ENCODE measurements at places on chromosomes 16 and 17.

- DNase-seq, result no peak
Observed at GRCh38 chr17:64007838-64008282, 9.7 kb downstream of the PRR29 start.

DNA sequence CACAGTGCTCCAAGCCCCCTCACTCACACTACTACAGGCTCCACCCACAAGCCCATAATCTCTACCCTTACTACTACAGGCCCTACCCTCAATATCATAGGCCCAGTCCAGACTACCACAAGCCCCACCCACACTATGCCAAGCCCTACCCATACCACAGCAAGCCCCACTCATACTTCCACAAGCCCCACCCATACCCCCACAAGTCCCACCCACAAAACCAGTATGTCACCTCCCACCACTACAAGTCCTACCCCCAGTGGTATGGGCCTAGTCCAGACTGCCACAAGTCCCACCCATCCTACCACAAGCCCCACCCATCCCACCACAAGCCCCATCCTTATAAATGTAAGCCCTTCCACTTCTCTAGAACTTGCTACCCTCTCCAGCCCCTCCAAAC is 13.8 kb downstream of the RIPOR1 start:
- no peak for DNase-seq

GRCh38 chr17:74610108-74610507 is 13.4 kb downstream of the CD300E start:
- DNase-seq, result no peak

- DNase-seq, result no peak
Observed at GRCh38 chr17:70653850-70654249, 484.5 kb downstream of the KCNJ2 start.

DNA sequence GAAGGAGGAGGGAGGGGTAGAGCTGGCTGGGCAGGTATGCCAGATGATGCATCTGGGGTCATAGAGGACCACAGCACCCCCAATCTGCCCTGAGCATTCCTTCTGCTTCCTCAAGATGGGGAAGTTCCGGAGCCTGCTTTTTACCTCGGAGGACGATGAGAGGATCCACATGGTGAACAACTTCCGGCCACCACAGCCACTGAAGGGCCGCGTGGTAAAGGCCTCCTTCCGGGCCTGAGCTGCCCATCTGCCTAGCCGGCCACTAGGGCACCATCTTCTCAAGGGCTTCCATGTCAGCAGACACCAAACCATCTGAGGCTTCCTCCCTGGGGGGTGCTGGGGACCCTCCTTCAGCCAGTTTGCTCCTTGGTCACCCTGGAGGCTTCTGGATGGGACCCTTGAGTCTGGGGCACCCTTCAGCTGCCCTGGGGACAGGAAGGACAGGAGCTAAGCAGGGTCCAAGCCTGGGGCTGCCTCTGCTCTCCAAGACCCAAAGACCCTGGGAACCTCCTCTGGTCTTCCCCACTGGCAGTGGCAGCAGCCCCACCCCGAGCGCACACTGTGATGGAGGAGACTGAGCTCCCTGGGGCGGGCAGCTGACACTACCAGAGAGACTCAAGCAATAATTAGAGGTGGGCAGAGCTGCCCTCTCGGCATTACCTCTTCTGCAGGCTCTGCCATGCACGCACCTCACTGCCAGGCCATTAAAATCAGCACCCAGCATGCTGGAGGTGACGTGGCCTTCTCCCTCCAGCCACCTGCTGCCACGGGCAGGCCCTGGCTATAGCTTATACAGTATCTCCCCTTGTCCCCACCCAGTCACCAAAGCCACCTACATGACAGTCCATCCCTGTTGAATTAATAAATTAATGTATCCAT is 9.3 kb downstream of the CA7 start:
- DNase-seq, result no peak

DNA sequence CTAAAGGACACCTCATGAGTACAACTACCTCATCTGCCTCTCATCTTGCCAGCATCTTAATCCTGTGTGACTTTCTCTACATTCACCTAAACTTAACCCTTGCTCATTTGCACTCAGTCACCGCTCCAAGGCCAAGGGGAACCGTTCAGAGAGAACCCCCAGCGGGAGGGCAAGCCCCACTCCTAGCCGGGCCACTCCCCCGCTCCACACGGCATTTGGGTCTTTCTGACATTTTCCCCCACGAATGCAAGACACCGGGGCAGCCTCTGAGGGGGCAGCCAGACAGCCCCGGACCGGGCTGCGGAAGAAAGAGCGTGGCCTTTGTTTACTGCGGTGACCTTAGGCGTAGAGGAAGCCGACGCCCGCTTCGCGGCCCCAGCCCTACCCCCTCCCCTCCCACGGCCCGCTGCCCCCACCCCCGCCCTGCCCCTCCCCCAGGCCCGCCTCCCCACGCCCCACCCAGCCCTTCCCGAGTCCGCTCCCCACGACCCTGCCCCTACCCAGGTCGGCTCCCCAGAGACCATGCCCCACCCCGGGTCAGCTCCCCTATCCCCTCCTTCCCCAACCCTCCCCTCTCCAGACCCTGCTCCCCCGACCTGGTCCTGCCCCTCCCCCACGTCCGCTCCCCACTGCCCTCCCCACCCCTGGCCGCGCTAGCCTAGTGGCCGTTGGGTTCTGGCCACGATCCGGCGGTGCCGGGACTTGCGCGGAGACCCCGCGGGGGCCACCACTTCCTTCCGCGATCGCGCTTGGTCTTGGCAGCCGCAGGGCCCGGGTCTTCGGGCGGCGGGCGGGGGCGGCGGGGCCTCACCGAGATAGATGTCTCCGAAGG is 789 bp downstream of the CSNK1D start:
- DNase-seq, result peak; percentile 9

- DNase-seq, result no peak
Observed at GRCh38 chr17:69523244-69523861, 108.9 kb downstream of the MAP2K6 start.

- no peak for DNase-seq
Observed at GRCh38 chr16:73527187-73527586, 479.3 kb upstream of the ZFHX3 start.

DNA sequence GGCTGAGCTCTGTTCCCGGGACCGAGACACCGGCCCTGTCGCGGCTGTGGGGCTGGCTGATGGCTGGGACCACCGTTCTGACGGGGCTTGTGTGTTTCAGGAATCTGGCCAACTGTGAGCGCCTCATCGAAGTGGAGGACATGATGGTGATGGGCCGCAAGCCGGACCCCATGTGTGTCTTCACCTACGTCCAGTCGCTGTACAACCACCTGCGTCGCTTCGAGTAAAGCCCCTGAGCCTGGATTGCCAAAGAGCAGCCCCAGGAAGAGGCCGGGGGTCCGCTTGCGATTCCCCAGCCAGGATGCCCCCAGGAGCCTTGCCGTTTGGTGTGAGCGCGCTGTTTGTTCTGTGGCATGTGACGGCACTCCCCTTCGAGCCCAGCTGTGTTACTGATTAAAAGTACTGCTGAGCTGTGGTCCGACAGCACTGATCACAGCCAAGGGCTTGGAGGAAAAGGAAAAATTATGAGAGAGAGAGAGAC is 23.0 kb downstream of the SMTNL2 start:
- DNase-seq, result no peak

GRCh38 chr16:8108991-8109509 is 481.3 kb downstream of the TMEM114 start:
- DNase-seq, result no peak

DNA sequence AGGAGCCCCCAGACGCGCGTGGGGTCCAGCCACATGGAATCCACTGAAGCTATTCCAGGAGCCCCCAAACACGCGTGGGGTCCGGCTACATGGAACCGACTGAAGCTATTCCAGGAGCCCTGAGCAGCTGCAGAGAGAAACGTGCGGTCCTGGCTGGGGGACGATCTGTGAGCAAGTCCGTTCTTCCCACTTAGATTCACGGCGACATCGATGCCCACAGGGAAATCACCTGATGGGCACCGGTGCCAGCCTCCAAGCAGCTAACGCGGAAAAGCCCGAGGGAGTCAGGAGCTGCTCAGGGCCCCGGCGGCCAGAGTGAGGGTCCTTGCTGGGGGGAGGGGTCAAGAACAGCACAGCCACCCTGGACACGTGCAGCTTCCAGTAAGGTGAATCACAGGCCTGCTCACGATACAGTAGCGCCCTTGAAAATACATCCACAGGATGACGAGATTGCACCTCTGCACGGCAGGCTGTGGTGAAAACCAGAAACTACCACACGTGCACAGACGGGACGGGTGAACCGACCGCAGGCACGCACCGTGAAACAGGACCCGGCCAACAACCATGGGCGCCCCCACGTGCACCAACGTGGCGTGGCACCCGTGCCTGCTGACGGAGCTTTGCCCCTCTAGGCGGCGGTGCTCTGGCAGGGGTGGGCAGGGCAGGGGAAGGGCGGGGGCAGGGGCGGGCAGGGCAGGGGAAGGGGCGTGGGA is 77.7 kb upstream of the GNG13 start:
- no peak for DNase-seq

GRCh38 chr16:81554979-81555378 is 110.4 kb downstream of the CMIP start:
- DNase-seq, result no peak

- DNase-seq, result no peak
Observed at GRCh38 chr17:44770166-44770925, 11.6 kb downstream of the ADAM11 start.

DNA sequence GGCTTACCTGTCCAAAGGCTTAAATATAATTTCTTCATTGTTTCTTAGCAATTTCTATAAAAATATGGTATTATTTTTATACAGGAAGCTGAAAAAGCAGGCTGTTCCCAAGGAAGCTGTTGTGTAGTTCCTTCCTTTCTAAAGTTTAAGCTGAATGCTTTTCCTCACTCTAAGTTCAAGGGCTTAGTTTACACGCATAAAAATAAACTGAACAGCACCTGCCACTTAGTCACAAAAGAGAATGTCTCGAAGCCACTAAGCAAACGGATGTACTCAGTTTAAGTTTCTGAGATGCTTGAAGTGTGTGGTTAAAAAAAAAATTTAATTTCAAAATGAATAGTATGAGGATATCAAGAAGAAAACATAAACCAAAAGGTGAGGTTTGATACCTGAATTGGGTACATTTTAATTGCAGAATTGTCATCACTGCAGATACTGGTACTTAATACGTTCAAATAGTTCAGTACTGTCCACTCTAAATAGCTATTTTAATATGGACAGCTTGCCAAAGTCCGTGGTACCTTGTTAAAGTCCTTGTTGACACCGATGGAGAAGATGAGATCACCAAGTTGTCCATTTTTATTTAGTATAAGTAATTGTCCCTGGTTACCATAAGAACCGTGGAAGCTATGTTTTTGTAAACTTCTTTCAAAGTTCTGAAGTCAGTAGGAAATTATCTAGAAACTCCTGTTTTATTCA is 38.1 kb downstream of the MRTFB start:
- no peak for DNase-seq
